ENCODE measurements at places on chromosomes 12 and 14.

DNA sequence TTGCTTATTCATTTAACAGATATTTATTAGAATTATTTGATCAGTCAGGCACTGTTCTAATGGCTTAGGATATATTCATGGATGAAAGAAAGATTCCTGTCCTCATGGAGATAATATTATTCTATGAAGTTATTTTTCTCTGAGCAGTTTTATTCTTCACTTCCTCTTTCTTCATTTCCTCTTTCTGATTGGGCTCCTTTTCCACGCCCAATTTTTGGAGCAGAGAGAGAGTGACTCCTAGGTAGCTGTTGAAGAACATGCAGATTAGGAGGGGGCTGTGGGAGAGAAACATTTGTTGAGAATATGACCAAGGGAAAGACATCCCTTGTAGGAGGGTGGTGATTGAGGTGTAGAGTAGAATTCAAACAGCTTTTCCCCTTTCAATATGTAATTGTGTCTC is 6.0 kb upstream of the YARS2 start:
- DNase-seq: no peak

DNA sequence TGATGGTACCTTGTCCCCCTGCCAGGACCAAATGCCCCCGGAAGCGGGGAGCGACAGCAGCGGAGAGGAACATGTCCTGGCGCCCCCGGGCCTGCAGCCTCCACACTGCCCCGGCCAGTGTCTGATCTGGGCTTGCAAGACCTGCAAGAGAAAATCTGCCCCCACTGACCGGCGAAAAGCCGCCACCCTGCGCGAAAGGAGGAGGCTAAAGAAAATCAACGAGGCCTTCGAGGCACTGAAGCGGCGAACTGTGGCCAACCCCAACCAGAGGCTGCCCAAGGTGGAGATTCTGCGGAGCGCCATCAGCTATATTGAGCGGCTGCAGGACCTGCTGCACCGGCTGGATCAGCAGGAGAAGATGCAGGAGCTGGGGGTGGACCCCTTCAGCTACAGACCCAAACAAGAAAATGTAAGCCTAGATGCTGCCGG is 410 bp downstream of the MYF6 start:
- DNase-seq: no peak

DNA sequence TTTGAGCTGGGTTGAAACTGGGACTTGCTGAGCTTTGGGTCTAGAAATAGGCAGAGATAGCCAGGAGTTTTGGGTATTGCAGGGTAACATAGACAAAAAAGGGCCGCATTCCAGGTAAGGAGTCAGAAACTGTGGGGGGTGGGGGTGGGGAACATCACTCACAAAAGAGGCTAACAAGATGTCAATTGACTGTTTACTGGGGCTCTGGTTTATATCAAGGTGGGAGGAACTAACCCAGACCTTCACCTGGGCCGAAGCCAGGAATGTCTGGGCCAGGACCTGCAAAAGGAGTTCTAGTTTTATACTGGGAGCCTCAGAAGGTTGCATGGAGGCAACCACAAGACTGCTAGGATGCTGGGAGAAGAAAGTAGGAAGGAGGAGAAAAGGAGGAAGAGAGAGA is 154.4 kb downstream of the EMP1 start:
- no peak for DNase-seq

DNA sequence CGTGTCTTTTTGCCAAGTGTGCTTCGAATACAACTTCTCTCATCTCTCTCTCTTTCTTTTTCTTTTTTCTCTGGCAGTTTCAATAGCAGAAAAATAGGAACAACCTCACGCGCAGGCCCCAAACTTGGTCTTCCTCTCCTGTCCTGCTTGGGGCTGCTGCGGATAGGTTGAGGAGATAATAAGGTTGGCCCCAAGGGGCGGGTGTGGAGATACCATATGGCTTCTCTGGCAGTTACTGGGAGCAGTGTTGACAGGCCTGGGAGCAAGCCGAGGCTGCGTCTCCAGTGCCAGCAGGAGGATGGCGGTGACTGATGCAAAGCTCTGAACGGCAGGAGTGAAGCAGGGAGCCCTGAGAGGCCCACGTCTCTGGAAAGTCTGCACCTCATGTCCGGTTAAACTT is 89.5 kb upstream of the MANSC4 start:
- DNase-seq: peak; percentile 4

GRCh38 chr12:130876758-130877157 is 4.9 kb downstream of the RAN start:
- no peak for DNase-seq

- DNase-seq: no peak
These were observed at the start of gene WNT1 for GRCh38 chr12:48978291-48978740. Gene WNT1 (plus strand): TSS chr12:48978322. CDS start chr12:48978651, 329 bp downstream.

GRCh38 chr12:20489645-20490044 is 121.3 kb downstream of the PDE3A start:
- no peak for DNase-seq

DNA sequence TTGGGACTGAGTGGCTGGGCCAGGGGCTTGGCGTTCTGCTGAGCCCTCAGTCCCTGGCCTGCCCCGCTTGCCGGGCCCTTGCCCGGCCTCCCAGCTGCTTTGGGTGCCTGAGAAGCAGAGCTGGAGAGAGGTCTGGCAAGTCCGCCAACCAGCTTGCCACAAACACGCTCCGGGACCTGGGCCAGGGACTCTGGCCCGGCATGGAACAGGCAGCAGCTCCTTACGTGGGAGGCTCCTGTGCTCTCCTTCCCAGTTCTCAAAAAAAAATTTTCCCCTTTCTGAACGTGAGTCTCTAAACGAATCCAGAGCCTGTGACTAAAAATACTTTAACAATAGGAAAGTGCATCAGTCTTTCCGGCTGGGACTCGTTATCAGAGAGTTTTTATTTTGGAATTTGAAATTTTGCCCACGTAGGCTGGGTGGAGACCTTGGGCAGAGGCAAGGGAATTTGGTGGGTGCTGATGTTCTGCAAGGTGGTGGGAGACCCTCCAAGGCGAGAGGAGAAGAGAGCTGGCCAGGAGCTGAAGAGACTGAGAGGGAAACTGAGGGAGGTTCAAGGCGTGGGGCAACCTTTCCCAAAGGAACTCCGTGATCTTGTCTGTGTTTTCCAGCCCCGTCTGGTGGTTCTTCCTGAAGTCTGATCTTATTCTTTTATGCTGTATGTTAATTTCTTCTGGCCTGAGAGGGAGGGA is 6.8 kb upstream of the NR4A1 start:
- no peak for DNase-seq

- no peak for DNase-seq
These were observed 6.7 kb upstream of the STXBP6 start for GRCh38 chr14:25056688-25057078.

GRCh38 chr12:127295630-127296029 is 971.3 kb upstream of the TMEM132C start:
- no peak for DNase-seq

DNA sequence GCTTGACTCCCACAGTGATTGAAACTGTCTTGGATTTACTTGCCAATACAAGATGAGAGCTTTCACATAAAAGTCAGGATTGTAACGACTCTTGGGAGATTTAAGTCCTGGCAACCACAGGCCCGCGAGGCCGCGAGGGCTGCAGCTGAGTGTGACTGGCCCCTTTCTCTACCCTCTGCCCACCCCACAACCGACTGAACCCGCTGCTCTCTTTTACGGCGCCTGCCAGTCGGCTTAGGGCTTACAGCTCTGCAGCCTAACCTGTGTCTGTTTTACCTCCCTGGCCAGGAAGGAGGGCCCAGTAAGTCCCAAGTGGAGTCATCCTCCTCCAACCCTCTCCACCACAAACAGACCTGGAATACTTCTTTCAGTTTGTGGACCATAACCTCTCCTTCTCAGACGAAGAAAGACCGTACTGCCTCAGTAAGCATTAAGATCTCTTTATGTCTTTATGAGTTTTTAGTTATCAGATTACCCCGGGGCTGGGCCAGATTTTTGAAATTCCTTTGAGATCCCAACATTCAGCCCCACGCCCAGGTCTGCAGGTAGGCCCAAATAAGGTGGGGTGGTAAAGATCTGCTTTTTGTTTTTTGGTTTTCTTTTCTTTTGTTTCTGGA is 12.6 kb upstream of the TIGAR start:
- DNase-seq: no peak

DNA sequence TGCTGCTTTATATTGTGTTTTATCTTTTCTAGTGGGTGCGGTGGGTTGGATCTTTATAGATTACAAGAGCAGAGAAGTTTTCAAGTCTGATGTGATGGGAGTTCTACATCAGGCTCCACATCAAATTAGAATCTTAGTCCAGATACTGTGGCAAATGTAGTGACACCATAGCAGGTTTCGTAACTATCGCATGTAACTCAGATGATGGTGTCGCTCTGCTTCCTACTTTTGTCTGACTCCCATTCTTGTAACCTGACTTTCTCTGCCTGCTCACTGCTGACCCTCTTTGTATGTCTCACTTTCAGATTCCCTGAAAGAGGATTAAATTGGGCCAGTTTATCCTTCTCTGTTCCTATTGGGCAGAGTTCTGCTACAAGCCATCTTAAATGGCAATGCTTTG is 22.8 kb upstream of the FBXO34 start:
- DNase-seq: no peak

DNA sequence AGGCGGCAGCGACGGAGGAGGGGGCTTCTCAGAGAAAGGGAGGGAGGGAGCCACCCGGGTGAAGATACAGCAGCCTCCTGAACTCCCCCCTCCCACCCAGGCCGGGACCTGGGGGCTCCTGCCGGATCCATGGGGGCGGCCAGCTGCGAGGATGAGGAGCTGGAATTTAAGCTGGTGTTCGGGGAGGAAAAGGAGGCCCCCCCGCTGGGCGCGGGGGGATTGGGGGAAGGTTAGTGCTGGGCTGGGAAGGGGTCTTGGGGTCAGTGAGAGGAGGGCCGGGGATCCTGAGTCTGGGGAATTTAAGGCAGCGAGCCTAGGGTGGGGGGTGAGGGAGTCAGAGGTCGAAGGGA is 203 bp downstream of the NFATC4 start:
- no peak for DNase-seq

GRCh38 chr14:61551384-61551783 is 143.9 kb upstream of the HIF1A start:
- DNase-seq: no peak
